Mammary microvascular endothelial cell (primary cell): ENCODE measurements at places on chromosomes 4 and X. TPM values are rescaled to one million over a fixed set of nuclear protein-coding genes. Genes with fewer than 3 reads are reported as not detected.

The GNPDA2 gene
- 14.5 and 16.8 TPM in 2 replicates for total RNA-seq

The ODAPH gene
- not detected in 2 replicates for total RNA-seq

The ADGRG2 gene
- total RNA-seq = not detected in 2 replicates

The SHROOM2 gene
- total RNA-seq = 4.4 and 5.1 TPM in 2 replicates

The FRAS1 gene
- 4.1 and 4.3 TPM in 2 replicates for total RNA-seq

The HPGDS gene
- total RNA-seq = not detected in 2 replicates

The STK32B gene
- total RNA-seq = 13.7 and 15.4 TPM in 2 replicates

The MAGEB2 gene
- total RNA-seq = not detected in 2 replicates

The MAMLD1 gene
- 2.8 and 2.9 TPM in 2 replicates for total RNA-seq

The ZCCHC18 gene
- 1.5 and 14.5 TPM in 2 replicates for total RNA-seq

The YY2 gene
- 0.49 and 0.87 TPM in 2 replicates for total RNA-seq

The MAML3 gene
- 6.6 and 7.0 TPM in 2 replicates for total RNA-seq

The VEGFD gene
- total RNA-seq = 0.07 and 0.34 TPM in 2 replicates

The PTPN13 gene
- 0.15 and 0.27 TPM in 2 replicates for total RNA-seq

The ESX1 gene
- 0.20 TPM in 1 of 2 replicates, not detected in the other for total RNA-seq

The ZRSR2 gene
- total RNA-seq = 4.7 and 4.9 TPM in 2 replicates

The C1GALT1C1 gene
- 67.7 and 80.9 TPM in 2 replicates for total RNA-seq
